ENCODE measurements at places on chromosomes 11 and 22.

GRCh38 chr22:43000441-43001175 lies 14.3 kb downstream of the PACSIN2 start:
- peak; percentile 87 for DNase-seq

DNA sequence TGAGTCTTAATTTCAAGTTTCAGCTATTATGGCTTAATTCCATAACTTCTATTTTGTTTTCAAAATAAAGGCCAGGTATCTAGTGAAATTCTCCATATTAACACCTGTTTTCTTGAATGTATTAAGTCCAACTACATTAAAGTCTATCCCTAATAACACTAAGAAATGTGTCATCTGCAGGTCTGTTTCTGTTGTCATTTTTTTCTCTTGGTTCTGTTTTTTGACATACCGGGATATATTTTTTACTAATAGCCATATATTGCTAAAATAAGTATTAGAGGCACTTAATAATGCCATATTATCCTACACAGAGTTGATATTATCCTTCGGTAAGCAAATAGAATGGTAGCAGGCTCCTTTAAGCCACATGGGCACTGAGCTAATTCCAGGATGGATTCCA lies 176.0 kb upstream of the MPPED2 start:
- DNase-seq: no peak

DNA sequence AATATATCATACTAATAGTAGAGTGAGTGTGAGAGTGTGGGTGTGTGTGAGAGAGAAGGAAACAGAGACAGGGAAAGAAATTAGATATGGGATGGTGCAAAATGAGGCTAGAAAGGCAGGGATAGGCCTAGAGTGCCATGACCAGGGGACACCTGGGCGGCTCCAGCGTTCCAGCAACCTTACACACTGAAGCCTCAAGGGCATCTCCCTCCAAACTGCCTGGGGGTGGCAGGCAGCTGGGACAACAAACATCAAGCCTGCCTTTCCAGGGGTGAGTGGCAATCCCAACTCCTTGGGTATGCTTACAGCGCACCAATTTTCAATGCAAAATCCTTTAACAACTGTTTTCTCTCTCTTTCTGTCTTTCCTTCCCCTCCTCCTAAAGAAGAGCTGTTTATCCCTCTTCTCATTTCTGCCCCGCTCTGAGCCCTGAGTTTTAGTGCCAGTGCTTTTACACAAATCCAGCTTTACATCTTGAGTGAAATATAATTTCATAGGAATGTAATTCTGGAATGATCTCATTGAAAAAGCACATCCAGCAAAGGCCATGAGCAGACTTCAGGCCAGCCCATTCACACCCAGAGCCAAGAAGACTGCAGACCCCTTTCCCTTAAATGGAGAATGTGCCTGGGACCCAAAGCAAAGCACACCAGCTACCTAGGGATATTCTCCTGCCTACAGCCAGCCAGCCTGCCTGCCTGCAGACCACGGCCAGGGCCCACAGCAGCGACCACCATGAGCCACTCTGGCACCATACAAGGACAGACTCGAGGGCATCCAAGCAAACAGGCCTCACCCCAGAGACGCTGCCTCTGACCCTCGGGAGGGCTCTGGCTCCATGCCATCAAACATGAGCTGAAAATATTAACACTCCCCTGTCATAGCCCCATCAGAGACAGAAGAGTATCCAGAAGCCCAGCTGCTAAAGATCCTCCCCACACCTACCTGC lies 90.3 kb downstream of the RPL27A start:
- DNase-seq: no peak

DNA sequence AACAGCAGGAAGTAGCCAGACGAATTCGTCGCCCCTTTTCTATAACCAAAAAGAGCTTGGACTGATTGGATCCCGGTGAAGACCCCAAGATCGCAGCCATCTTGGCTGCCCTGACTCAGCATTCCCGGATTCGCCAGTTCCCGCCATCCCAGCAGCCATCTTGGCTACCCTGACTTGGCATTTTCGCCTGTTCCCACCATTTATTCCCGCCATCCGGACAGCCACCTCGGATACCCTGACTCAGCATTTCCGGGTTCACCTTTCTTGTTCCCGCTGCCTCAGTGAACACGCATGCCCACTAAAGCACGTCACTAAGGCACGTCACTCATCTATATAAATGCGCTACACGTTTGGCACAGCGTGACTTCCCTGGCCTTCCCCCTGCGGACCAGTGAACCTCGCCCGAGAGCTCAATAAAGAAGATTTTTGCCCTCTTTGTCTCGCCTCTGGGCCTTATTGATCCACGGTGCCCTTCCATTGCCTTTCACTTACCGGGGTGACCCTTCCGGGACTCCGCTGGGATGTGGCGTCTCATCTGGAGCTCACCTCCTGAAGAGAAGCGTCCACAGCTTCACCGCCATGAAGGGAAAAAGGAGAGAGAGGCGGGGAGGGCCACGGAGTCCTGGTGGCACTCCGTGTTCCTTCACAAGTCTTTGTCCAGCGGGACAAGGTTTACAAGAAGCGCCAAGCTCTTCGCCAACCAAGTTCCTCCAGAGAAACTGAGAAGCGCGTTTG lies 4.0 kb upstream of the OR56A3 start:
- DNase-seq: no peak

DNA sequence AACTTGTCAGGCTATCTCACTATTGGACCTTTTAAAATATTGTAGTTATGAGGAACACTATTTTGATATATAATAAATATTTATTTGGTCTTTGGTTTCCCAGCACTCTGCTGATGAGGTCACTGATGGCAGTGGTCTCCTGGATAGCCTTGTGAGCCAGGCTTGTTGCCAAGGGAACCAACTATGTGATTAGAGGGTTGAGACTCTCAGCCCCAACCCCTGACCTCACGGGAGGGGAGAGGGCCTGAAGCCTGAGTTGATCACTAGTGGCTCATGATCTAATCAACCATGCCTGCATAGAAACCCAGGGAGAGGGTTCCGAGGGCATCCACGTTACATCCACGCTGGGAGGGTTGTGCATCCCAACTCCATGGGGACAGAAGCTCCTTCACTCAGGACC lies 10.8 kb downstream of the PANX1 start:
- DNase-seq: no peak

DNA sequence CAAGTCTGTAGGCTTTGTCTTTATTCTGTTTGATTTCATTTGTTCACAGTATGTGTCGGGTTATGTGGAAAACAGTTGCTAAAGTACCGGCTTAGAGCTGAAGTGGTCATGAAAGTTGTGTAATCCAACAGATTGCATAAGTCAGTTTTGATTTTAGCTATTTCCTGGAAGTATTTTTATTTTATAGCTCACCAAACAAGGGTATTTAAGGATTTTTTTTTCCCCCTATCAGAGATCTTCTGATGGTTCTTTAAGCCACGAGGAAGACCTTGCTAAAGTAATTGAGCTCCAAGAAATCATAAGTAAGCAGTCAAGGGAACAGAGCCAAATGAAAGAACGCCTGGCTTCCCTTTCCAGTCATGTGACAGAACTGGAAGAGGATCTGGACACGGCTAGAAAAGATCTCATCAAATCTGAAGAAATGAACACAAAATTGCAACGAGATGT lies 55.9 kb downstream of the PPFIA1 start:
- no peak for DNase-seq

DNA sequence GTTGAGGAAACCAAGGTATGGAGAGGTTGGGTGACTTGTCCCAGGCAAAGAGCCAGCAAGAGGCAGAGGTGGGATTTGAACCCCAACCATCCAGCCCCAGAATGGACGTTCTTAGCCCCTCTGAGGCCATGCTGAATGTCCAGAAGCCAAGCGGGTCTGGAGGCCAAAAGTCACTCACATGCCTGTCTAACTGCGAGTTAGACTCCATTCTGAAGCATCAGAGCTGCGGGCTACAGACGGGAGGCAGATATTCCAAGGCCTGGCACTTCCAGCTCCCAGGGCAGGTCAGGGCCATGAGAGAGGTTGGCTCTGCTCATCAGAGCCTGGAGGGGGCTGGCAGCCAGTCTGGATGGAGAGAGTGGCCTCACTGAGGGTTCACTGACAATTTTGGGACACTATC lies 616.5 kb downstream of the BRD1 start:
- DNase-seq: no peak

GRCh38 chr22:21694795-21695429 lies 29.1 kb downstream of the PPIL2 start:
- no peak for DNase-seq

- DNase-seq: no peak
These were observed 103.2 kb downstream of the ZBTB16 start for GRCh38 chr11:114162719-114163123.

- DNase-seq: no peak
These were observed 84.9 kb downstream of the CTTN start for GRCh38 chr11:70483077-70483861.

GRCh38 chr11:33770236-33770635 lies 4.1 kb downstream of the FBXO3 start:
- no peak for DNase-seq

DNA sequence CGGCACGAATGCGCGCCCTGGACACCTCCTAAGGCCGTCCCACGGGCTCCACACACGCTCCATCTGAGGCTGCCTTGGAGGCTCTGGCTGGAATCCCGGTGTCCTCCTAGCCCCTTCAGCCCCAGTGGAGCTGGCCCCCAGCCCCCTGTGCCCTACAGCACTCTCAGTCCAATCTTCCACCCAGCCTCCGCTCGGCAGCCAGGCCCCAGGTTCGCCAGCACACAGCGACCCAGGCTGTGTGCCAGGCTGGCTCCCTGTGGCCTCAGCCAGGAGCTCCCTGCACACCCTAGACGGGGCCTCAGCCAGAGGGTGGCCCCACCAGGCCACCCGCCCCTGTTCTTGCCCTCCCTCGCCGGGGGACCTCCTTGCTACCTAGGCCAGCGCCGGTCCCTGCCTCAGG lies 18.6 kb downstream of the MOB2 start:
- no peak for DNase-seq

- peak; percentile 72 for DNase-seq
These were observed 603 bp upstream of the ZFTA start for GRCh38 chr11:63769042-63769713.

GRCh38 chr11:90822996-90823395 lies 600.1 kb upstream of the CHORDC1 start:
- DNase-seq: no peak

DNA sequence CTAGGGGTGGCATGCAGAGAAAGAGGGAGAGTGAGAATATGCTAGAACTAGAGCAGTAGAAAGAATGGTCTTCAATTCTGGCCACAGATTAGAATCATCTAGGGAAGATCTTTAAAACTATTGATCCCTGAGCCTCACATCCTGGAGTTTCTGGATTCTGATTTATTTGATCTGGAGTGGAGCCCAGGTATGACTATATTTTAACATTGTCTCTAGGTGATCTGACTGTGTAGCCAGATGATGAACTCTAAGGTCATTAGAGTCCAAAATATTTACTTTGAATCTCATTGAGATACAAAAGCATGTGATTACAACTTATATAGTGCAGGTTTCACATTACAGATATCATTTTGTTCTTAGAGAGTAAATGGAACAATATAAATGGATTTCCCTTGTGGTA lies 79.7 kb downstream of the FDX1 start:
- no peak for DNase-seq

- no peak for DNase-seq
These were observed 801 bp upstream of the TXNRD2 start for GRCh38 chr22:19942157-19943081.

DNA sequence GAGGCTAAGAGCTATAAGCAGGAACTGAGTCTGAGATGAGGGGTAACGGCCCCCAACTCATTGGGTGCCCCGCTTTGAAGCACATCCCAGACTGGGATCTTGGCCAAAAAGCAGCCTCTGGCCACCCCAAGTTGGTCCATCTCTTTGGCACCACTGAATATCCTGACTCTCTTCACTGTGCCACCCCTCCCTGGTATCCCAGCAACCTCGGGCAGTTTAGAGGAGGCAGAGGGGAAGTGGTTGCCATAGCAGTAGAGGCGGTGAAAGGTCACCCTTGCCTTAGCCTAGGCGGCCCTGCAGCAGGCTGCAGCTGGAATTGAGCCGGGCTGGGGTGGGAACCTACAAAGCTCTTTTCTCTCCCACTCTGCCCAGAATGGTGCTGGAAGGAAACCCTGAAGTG lies 1.1 kb downstream of the PELI3 start:
- DNase-seq: peak; percentile 66

DNA sequence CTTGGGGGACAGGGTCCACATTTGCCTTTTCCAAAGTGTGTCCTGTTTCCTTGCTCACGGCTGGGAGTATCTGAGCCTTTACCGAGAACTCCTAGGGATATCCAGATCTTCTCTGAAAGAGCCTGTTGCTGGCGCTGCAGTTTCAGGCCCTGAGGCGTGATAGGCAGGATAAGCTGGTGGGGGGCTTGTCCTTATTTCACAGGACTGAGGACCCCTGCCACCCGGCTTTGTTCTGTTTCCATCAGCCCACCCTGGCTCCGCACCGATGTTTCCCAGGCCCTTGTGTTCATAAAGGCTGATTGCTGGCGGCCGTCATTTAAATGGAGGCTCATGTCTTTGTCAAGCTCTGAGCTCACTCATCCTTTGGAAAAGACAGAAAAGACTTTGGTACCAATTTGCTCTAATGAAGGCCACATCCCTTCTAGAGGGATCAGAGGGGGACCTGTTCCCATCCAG lies 9.4 kb upstream of the NPTXR start:
- DNase-seq: no peak

- peak; percentile 43 for DNase-seq
These were observed 75.7 kb downstream of the KIAA1671 start for GRCh38 chr22:25027959-25028840.

- no peak for DNase-seq
These were observed 10.9 kb downstream of the FADS3 start for GRCh38 chr11:61880454-61880853.

DNA sequence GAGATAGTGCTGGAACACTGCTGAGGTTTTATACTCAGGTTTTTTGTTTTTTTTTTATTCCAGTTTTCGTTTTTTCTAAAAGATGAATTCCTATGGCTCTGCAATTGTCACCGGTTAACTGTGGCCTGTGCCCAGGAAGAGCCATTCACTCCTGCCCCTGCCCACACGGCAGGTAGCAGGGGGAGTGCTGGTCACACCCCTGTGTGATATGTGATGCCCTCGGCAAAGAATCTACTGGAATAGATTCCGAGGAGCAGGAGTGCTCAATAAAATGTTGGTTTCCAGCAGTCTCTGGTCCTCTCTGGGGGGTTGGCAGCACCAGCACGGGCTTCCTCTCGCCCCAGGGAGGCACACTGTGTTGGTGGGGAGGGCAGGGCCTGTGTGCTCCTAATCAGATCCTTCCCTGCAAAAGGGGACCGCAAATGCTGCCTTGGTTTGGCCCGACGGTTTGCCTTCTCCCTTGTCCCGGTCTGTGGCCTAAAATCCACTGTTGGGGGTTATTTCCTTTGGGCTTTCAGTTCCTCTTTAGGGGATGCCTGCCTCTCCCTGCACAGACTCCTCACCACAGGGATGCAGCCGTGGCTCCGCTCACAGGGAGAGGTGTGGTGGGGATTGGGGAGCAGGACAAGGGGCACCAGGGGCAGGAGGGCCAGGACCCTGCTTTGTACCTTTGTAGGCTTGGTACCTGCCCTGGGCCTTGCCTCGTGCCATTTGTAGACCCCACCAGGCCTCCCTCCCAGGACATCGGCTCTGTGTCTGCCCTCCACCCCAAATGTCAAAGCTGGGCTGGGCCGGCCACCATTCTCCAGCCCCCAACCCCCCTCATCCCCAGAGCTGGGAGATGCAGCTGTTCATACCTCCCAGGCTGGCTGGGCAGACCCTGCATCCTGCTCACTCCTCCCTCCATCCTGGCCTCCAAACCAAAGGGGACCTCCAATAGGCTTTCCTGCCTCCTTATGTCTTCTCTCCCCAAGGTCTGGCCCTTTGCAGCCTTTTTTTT lies 13.5 kb downstream of the MCAT start:
- no peak for DNase-seq

- DNase-seq: no peak
These were observed 435.5 kb downstream of the TBC1D22A start for GRCh38 chr22:47197773-47198500.

Measured in activated CD8-positive, alpha-beta T cell treated with anti-CD3 and anti-CD28 coated beads for 36 hours (primary cell).